ENCODE measurements at places on chromosomes 1 and 21.

GRCh38 chr1:36994868-36995267 is 39.4 kb downstream of the GRIK3 start:
- H3K4me3 ChIP-seq = no peak overlapping the region
- no peak overlapping the region for H3K27ac ChIP-seq
- no peaks in the 10 kb centered on the region for H3K36me3 ChIP-seq
- no peaks in the 10 kb centered on the region for H3K27me3 ChIP-seq
- no peaks in the 10 kb centered on the region for H3K4me1 ChIP-seq

DNA sequence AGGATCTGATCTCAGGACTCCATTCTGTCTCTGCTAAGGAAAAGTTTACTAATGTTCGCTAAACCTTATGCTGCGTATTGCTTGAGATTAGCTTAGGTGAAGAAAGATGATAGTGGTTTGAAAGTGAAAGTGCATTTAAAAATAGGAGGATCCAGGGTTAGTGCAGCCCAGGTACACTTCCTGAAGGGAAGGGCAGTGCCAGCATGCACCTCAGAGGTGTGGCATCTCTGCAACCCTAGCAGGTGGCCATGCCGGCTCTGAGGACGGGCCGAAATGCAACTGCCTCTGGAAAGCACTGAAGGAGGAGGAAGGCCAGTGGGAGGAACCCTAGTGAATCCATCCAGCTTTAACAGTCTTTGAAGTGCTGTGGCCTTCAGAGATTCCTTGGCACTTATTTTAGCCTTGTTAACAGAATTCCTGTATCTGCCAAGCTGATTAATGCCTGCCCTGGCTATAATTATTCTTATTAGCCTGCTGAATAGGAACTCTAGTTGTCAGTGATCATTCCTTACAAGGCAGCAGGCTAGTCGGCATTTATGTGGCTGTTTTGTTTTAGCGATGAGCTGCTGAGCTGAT is 5.5 kb downstream of the PTGFRN start:
- DNase-seq = no peak
- H3K36me3 ChIP-seq = no peaks in the 10 kb centered on the region
- no peaks in the 10 kb centered on the region for H3K27me3 ChIP-seq
- no peak overlapping the region for H3K4me3 ChIP-seq
- H3K4me1 ChIP-seq = peaks cover 4% of the 10 kb centered on the region

DNA sequence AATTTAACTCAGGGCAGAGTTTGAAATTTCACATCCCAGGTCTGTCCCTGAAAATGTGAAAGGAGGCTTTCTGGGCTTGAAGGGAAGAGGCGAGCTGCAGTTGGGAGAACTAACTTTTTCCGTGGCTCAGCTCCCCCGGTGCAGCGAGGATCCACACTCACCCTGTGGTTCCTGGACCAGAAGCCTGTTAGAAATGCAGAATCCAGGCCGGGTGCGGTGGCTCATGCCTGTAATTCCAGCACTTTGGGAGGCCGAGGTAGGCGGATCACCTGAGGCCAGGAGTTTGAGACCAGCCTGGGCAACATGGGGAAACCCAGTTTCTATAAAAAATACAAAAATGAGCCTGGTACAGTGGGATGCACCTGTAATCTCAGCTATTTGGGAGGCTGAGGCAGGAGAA is 2.9 kb upstream of the DHRS3 start:
- DNase-seq = no peak
- H3K4me3 ChIP-seq = no peak overlapping the region
- no peaks in the 10 kb centered on the region for H3K27me3 ChIP-seq
- H3K4me1 ChIP-seq = peaks cover 5% of the 10 kb centered on the region
- H3K27ac ChIP-seq = no peak overlapping the region
- H3K36me3 ChIP-seq = no peaks in the 10 kb centered on the region

- H3K27me3 ChIP-seq = no peaks in the 10 kb centered on the region
- DNase-seq = no peak
- H3K36me3 ChIP-seq = no peaks in the 10 kb centered on the region
These were observed 6.7 kb upstream of the SLC19A1 start for GRCh38 chr21:45548711-45549491.

- H3K4me3 ChIP-seq = no peak overlapping the region
- H3K27ac ChIP-seq = no peak overlapping the region
- no peak for DNase-seq
- H3K36me3 ChIP-seq = no peaks in the 10 kb centered on the region
These were observed 48.8 kb downstream of the DISP3 start for GRCh38 chr1:11527541-11528452.

- no peak overlapping the region for H3K27ac ChIP-seq
- H3K4me1 ChIP-seq = no peaks in the 10 kb centered on the region
- no peak overlapping the region for H3K4me3 ChIP-seq
- no peaks in the 10 kb centered on the region for H3K36me3 ChIP-seq
- no peak for DNase-seq
- H3K27me3 ChIP-seq = no peaks in the 10 kb centered on the region
These were observed 49.6 kb upstream of the ATP1A1 start for GRCh38 chr1:116323491-116323890.

- no peak overlapping the region for H3K4me3 ChIP-seq
- no peak for DNase-seq
- H3K27ac ChIP-seq = no peak overlapping the region
These were observed 15.8 kb upstream of the PLA2G2C start for GRCh38 chr1:20202166-20202565.

- H3K36me3 ChIP-seq = no peaks in the 10 kb centered on the region
- no peak for DNase-seq
- H3K27ac ChIP-seq = no peak overlapping the region
- H3K4me3 ChIP-seq = no peak overlapping the region
These were observed 29.0 kb upstream of the PRRX1 start for GRCh38 chr1:170634824-170635410.

- H3K27ac ChIP-seq = no peak overlapping the region
- H3K36me3 ChIP-seq = no peaks in the 10 kb centered on the region
- H3K4me1 ChIP-seq = peaks cover 4% of the 10 kb centered on the region
- H3K4me3 ChIP-seq = no peak overlapping the region
- no peaks in the 10 kb centered on the region for H3K27me3 ChIP-seq
These were observed 103.1 kb downstream of the IER5 start for GRCh38 chr1:181191494-181192040.

DNA sequence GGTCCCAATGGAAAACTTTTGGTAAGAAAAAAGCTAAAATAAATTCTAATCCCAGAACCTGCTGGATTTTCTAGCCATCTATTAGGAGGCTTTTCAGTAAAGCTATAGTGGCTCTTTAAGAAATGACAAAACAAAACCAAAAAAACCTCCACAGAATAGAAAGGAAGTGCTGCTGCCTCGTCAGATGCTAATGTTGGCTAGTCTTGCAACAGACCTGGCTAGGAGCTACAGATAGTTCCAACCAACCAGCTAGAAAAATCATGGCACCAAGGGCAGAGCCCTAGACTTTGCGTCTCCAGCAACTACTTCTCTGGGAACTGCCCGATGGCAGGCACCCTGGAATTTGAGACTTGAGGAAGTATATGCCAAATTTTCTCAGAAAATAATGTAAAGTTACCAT is 7.6 kb downstream of the CD101 start:
- no peak overlapping the region for H3K27ac ChIP-seq
- no peak overlapping the region for H3K4me3 ChIP-seq
- no peak for DNase-seq
- no peaks in the 10 kb centered on the region for H3K4me1 ChIP-seq

GRCh38 chr1:91724231-91724630 is 161.7 kb downstream of the TGFBR3 start:
- no peaks in the 10 kb centered on the region for H3K4me1 ChIP-seq
- H3K4me3 ChIP-seq = no peak overlapping the region
- H3K27ac ChIP-seq = no peak overlapping the region

DNA sequence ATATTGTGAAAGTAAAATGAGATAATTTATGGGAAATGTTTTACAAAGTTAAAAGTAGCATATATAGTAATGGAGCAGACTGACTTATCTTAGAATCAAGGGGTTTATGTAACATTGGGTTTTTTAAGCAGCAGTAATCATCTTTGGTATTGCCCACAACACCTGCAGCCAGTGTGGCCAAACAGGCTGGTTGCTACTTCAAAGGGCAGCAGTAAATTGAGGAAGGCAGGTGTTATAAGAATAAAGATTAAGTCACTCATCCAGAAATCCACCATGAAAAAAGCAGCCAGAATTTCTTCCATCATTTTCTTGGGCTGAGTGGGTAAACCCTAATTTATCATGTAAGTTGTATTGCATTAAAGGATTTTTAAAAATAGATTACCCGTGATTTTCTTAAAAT is 16.7 kb downstream of the DYNLT5 start:
- H3K27me3 ChIP-seq = no peaks in the 10 kb centered on the region
- no peaks in the 10 kb centered on the region for H3K36me3 ChIP-seq
- no peaks in the 10 kb centered on the region for H3K4me1 ChIP-seq
- no peak overlapping the region for H3K4me3 ChIP-seq
- H3K27ac ChIP-seq = no peak overlapping the region

DNA sequence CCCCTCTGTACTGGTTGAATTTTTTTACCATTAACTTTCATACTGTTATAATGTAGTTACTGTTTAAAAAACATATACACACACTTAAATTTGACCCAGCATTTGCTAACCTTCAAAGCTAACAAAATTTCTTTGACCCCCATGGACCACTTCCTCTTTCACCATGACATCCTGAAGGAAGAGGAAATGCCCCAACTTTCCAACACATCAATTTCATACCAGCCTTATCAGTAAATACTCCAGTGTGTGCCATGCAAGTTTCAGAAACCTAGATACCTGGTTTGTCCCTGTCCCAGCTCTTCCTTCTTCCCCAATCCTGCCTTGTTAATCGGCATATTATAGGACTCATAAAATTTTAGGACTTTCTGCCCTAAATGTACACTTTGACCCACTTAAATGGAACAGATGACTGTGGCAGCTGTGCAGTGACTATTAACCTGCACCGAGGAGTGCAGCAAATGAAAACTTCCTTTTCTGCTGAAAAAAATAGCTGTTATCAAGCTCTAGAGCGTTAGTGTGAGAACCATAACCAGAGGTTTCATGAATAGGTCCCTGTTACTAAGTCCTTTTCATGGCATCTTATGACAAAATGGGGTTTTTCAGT is 54.1 kb downstream of the DTL start:
- H3K27me3 ChIP-seq = no peaks in the 10 kb centered on the region
- H3K27ac ChIP-seq = no peak overlapping the region
- no peak overlapping the region for H3K4me3 ChIP-seq
- H3K36me3 ChIP-seq = no peaks in the 10 kb centered on the region

- no peaks in the 10 kb centered on the region for H3K4me1 ChIP-seq
- H3K27ac ChIP-seq = no peak overlapping the region
- DNase-seq = no peak
- H3K36me3 ChIP-seq = no peaks in the 10 kb centered on the region
These were observed 257.3 kb downstream of the KCNJ6 start for GRCh38 chr21:37658817-37659458.

DNA sequence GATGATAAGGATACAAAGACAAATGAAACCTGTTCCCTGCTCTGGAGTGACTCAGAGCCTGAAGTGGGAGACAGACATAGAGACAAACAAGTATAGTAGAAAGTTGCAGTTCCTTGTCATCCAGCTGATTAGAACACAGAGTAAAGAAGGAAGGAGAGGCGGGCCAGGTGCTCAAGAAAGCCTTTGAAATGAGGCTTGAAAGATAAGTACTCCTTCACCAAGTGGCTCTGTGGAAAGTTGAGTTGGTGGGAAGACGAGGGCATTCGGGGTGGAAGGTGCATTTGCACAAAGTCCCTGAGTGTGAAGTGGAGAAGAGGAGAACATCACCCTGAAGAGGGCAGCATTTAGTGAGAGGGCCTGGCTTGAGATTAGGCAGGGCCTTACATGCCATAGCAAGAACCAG is 17.0 kb downstream of the MARK1 start:
- H3K4me1 ChIP-seq = no peaks in the 10 kb centered on the region
- H3K36me3 ChIP-seq = no peaks in the 10 kb centered on the region
- no peak overlapping the region for H3K4me3 ChIP-seq

- no peaks in the 10 kb centered on the region for H3K36me3 ChIP-seq
- H3K4me1 ChIP-seq = no peaks in the 10 kb centered on the region
- no peak for DNase-seq
- H3K4me3 ChIP-seq = no peak overlapping the region
- H3K27ac ChIP-seq = no peak overlapping the region
These were observed 59.5 kb downstream of the C21orf91 start for GRCh38 chr21:17759511-17760178.

DNA sequence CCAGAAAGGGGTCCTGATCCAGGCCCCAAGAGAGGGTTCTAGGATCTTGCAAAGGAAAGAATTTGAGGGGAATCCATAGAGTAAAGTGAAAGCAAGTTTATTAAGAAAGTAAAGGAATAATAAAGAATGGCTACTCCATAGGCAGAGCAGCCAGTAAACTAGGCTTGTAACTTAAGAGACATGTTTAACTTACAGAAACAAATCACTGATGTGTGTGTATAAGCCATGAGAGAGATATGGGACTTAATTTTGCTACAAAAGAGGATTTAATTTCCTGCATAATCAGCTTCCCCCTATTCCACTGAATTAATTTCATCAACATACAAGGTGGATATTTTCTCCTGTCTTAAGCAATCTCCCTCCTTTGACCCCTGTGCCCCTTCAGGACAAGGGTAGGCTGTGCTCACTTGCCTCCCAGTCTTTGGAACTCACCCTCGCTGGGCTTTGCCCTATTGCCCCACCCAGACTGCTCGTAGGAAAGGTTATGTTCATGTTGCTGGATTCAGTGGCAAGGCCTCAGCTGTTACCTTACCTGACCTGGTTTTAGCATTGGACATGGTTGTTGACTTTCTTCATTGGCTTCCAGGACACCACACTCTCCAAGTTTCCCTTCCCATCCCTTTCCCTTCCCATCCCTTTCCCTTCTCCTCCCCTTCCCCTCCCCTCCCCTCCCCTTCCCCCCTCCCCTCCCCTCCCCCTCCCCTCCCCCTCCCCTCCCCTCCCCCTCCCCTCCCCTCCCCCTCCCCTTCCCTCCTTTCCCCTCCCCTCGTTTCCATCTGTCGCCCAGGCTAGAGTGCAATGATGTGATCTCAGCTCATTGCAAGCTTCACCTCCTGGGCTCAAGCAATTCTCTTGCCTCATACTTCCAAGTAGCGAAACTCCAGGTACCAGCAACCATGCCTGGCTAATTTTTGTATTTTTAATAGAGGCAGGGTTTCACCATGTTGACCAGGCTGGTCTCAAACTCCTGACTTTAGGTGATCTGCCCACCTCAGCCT is 44.6 kb downstream of the TBCE start:
- no peaks in the 10 kb centered on the region for H3K27me3 ChIP-seq
- H3K4me3 ChIP-seq = no peak overlapping the region
- H3K4me1 ChIP-seq = no peaks in the 10 kb centered on the region
- H3K27ac ChIP-seq = no peak overlapping the region

DNA sequence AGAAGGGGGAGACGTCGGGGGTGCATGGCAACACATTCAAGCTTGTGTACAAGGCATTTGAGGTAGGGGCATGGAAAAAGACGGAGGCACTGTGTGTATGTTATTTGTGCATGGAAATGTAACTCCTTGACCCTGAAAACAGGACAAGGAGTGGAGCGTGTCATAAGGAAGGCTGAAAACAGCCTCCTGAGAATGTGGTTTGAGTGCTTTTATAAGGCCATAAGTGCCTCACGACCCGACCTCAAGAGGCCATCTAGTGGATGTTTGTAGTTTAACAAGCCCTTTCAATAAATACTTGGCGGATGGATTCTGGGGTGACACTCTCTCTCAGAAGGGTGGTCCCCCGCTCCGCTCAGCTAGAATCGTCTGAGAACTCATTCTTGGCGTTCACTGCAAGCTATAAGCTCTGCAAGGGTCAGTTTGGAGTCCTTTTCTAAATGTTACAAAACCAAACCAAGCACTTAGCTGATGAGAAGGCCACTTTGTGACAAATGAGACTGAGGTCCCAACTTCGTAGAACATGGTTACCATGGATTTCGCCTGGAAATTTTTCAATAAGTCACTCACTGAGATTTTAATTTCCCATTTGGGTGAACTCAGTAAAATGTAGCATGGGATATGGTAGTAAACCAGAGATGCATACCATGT is 38.8 kb upstream of the CLCA4 start:
- no peaks in the 10 kb centered on the region for H3K36me3 ChIP-seq
- H3K27ac ChIP-seq = no peak overlapping the region
- no peak for DNase-seq

- peak overlapping the region; percentile 78 for H3K4me3 ChIP-seq
- H3K27me3 ChIP-seq = no peaks in the 10 kb centered on the region
- H3K4me1 ChIP-seq = no peaks in the 10 kb centered on the region
- H3K27ac ChIP-seq = no peak overlapping the region
- no peaks in the 10 kb centered on the region for H3K36me3 ChIP-seq
These were observed 611 bp upstream of the PIK3C2B start for GRCh38 chr1:204495078-204495753.

All from iPS DF 6.9 (cell line).